MCF 10A (cell line): ENCODE measurements at places on chromosomes 1 and 21. TPM values are rescaled to one million over a fixed set of nuclear protein-coding genes. Genes with fewer than 3 reads are reported as not detected.
A peak's percentile ranks its signal among the peaks of the same experiment; 100 is the strongest.

DNA sequence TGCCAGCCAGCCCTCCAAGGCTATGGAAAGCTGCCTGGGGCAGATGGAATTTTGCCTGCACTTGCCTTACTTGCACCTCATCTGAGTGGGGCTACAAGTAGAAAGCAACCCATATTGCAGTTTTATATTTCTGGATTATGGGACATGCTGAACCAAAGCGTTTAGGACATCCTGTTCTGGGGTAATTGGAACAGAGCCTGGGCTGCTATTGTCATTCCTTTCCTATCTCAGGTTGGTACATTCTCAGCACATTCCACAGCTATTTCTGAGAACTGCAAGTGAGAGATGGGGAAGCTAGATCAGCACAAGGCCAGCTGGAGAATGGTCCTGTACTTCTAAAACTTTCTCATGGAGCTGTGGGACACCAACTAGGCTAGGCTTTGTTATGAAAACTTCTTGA, 713.8 kb downstream of the KCNT2 start:
- no peak overlapping the region for H3K4me3 ChIP-seq
- DNase-seq: peak; percentile 11
- H3K36me3 ChIP-seq: no peaks in the 10 kb centered on the region
- H3K4me1 ChIP-seq: peaks cover 33% of the 10 kb centered on the region

ALDH9A1 gene
- total RNA-seq: 56.3 and 67.1 TPM in 2 replicates

CD1E gene
- not detected in 2 replicates for total RNA-seq

- H3K27ac ChIP-seq: peak overlapping the region; percentile 20
- no peak overlapping the region for H3K4me3 ChIP-seq
- H3K27me3 ChIP-seq: no peaks in the 10 kb centered on the region
- peaks cover 13% of the 10 kb centered on the region for H3K4me1 ChIP-seq
- peak; percentile 56 for DNase-seq
Measured at GRCh38 chr1:66624412-66625060, 90.6 kb downstream of the SGIP1 start.

NPPB gene
- total RNA-seq: not detected in 2 replicates

AK5 gene
- not detected in 2 replicates for total RNA-seq

- peak; percentile 41 for DNase-seq
- H3K27ac ChIP-seq: peak overlapping the region; percentile 75
- peak overlapping the region; percentile 28 for H3K4me3 ChIP-seq
- H3K27me3 ChIP-seq: no peaks in the 10 kb centered on the region
- H3K4me1 ChIP-seq: peaks cover 13% of the 10 kb centered on the region
Measured at GRCh38 chr1:119947468-119947867, 51.2 kb upstream of the ADAM30 start.

DNA sequence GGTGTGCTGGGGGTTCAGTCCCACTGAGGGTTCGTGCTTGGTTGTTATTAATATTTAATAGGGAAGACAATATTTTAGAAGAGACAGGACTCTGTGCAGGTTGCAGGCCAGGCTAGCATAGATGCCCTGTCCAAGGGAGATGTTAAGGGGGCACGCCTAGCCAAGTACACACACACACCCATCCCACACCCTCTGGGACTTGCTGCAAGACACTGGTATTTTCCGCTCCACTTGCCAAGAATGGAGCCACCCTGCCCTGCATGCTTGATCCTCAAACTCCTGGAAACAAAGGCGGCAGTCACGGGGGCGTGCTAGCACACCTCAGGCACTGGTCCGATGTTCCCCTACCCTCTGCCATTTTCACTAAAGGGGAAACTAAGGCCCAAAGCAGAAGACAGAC, 99.1 kb downstream of the MRPL37 start:
- H3K36me3 ChIP-seq: no peaks in the 10 kb centered on the region
- DNase-seq: no peak
- no peaks in the 10 kb centered on the region for H3K27me3 ChIP-seq
- no peak overlapping the region for H3K27ac ChIP-seq

RNASEL gene
- total RNA-seq: 4.2 and 8.0 TPM in 2 replicates

DNA sequence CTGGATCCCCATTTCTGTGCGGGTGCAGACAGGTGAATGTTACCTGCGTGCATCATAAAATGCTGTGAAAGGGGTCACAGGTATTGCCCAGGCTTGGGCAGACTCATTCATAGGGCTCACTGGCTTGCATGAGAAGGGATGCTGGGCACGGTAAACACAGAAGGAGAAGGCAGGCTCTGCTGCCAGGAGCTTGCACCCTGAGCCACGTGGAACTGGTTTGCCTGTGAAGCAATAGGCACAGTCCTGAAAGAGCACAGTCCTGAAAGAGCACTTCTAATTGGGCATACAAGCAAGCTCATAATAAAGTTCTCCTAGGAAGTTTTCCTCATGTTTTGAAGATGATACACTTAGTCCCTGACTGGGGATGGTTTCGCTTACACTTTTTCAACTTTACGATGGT, 40.9 kb downstream of the GALNT2 start:
- peaks cover 6% of the 10 kb centered on the region for H3K36me3 ChIP-seq
- no peak overlapping the region for H3K4me3 ChIP-seq
- no peaks in the 10 kb centered on the region for H3K27me3 ChIP-seq
- H3K27ac ChIP-seq: no peak overlapping the region

DNA sequence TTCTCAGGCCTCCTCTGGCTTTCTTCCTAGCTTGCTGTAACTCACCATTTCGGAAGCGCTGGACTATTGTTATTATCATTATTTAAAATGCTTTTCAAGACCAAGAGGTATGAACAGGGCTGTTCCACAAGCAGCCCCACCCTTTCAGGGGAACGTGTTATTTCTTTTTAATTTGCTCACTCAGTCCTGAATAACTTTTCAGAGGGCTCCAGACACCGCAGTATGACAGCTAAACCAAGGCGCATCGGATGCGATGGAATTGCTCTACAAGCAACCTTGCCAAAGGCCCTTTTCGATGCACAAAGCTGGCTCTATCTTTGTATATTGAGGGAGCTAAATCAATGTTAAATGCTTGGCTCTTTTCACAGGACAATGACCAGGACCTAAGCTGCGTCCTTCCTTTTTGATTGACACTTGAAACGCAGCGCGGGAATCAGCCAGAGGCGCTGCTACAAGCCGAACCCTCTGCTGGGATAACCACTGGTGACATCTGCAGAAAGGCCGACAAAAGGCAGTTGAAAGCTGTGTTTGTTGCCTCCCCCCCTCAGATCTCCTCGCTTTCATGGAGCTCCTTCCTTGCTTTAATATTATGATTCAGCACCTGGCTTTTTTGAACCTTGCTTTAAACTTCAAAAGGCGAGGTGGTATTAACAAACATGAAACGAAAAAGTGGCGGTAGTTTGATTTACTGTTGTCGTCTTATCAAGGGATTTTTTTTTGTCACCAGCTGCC, 204.7 kb upstream of the PROX1 start:
- H3K4me1 ChIP-seq: no peaks in the 10 kb centered on the region
- H3K4me3 ChIP-seq: no peak overlapping the region
- H3K27ac ChIP-seq: no peak overlapping the region
- H3K36me3 ChIP-seq: no peaks in the 10 kb centered on the region
- peaks cover 65% of the 10 kb centered on the region for H3K27me3 ChIP-seq
- DNase-seq: no peak

DNA sequence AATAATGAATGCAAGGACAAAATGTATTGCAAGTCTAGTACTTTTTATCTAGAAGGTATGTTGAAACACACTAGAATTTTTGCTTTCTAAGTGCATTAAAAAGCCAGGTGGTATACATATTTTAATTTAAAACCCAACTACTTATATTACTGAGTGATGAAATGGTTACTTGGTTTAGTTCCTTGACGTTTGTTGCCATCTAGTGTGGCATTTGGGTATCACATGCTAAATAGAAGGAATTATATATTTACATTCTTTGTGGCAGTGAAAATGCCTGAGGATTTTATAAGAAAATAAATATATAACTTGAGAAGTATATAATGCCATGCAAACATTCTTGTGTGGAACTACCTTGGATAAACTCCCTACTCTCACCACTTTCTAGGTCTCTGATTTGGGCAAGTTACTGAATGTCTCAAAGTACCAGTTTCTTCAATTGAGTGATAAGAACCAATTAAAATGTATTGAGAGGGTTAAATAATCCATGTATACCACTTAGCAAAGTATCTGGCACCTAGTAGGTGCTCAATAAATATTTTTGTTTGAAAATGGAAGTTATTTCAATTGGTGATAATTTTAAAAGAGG, 69.6 kb downstream of the SDCCAG8 start:
- peaks cover 17% of the 10 kb centered on the region for H3K36me3 ChIP-seq

ITGB2 gene
- 24.8 and 29.3 TPM in 2 replicates for total RNA-seq

DNA sequence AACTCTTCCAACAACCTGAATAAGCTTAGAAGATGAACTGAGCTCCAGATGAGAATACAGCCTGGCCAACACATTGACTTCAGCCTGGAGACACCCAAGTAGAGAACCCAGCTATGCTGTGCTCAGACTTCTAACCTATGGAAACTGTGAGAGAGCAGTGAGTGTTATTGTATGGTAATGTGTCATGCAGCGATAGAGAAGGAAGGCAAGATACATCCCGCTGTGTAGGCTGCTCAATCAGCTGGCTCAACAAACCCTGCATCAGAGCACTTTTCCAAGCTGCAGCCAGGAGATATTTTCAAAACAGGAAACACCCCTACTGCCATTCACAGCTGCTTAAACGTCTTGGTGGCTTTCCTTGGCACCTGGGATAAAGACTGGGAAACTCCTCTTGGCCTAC, 321.3 kb downstream of the SIPA1L2 start:
- DNase-seq: no peak
- peaks cover under 1% of the 10 kb centered on the region for H3K36me3 ChIP-seq
- peaks cover 5% of the 10 kb centered on the region for H3K4me1 ChIP-seq
- H3K4me3 ChIP-seq: no peak overlapping the region
- no peaks in the 10 kb centered on the region for H3K27me3 ChIP-seq
- H3K27ac ChIP-seq: no peak overlapping the region

FOXD2 gene
- 0.27 and 0.44 TPM in 2 replicates for total RNA-seq

- H3K27me3 ChIP-seq: peaks cover 3% of the 10 kb centered on the region
- H3K27ac ChIP-seq: no peak overlapping the region
- H3K36me3 ChIP-seq: no peaks in the 10 kb centered on the region
- no peak overlapping the region for H3K4me3 ChIP-seq
Measured at GRCh38 chr1:21494196-21494595, 15.0 kb upstream of the ALPL start.

DNA sequence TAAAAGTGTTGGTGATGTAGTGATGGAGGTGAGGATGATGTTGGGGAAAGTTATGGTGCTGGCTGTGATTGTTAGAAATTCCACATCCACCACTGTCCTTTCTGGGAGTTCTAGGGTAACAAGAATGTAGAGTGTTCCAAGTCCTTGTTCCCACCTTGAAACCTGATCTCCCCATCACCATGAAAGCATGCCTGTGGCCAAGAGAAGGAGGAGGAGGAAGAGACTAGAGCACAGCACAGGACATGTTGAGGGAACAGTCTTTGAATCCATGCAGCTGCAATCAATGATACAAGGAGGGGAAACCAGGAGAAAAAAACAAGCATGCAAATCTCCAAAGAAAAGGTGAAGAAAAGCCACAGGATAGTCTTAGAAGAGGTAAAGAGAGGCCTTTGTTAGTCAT, 45.9 kb upstream of the ARTN start:
- H3K4me1 ChIP-seq: no peaks in the 10 kb centered on the region
- H3K4me3 ChIP-seq: no peak overlapping the region
- no peak for DNase-seq
- H3K27ac ChIP-seq: no peak overlapping the region

GRCh38 chr1:162087111-162087510, 17.6 kb downstream of the NOS1AP start:
- no peak overlapping the region for H3K4me3 ChIP-seq
- no peaks in the 10 kb centered on the region for H3K36me3 ChIP-seq
- H3K4me1 ChIP-seq: peaks cover 5% of the 10 kb centered on the region
